ENCODE measurements at places on chromosomes 5 and 9.

DNA sequence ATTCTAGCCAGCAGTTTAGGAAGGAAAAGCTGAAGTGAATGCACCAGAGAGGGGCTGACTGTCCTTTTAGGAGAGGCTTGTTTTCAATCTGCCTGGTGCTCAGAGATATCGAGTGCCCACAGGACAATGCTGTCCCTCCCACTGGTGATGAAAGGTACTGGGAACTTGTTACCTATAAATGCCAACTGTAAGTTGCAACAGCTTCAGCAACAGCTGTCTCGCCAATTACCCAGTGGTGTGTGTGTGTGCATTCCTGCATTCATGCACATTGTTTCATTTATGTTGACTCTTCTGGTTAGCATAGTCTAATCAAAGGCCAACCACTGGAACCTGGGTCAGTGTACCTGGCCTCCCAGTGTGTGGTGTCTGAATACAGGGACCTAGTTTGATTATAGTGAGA is 161.1 kb downstream of the CSNK1G3 start:
- DNase-seq: no peak

GRCh38 chr5:65776441-65777141 is 54.6 kb downstream of the NLN start:
- no peak for DNase-seq

DNA sequence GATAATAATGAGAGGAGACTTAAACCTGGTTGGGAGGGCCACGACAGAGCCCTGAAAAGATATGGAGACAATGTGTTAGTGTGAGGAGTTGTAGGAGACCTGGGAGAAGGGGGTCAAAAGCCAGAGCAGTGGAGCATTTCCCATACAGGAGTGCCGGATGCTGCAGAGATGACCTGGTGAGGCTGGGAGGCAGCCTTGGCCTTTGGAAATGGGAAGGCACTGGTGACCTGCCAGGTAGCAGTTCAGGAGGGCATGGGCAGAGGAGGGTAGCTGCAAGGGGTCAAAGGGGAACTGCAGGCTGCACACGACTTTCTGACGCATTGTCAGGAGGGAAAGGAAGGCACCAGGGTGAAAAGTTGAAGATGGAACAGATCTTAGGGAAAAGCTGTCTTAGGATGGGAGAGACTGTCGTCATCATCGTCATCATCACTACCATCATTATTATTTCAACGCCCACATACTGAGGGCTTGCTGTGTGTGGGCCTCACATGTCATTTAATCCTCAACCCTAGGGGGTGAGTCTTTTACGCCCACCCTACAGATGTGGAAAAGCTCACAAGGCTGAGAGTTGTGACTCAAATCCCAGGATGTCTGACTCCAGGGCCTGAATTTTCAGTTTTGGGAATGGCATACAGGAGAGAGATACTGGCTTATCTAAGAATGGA is 13.3 kb downstream of the ARAP3 start:
- no peak for DNase-seq

DNA sequence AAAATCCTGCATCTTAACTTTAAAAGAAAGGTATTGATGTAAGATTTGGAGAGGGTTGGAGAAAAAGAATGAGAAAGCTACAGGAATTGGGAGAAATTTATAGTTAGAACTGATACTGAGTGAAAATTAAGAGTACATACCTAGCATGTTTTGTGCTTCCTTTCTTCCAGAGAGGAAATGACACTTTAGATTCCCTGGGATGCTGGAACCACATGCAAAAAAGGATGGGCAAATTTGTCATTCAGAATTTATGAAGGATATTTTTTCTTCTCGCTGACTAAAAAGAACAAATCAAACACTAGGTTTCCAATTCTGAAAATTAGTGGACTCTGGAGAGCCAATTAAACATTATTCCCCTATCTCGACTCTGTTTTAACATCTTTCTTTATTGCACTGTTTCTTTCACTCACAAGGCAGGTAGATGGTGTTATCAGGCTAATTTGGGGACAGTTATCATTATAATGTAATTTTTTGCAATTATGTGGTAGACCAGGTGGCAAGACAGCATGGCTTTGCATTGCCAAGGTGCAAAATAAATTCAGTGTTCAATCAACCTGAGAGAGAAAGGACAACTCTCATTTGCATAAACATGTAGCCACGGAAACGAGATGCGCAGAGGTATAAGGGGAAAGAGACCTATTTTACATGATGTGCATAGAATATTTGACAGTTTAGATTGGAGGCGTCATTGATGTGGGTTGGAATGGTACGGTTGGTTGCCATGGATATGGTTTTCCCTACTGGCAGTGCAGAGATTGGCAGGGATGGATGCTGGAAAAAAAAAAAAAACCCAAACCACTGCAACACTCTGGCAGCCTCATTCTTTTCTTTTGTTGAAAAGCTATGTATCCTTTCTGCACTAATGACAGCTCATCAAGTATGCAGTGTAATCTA is 320.4 kb upstream of the CCNH start:
- no peak for DNase-seq

DNA sequence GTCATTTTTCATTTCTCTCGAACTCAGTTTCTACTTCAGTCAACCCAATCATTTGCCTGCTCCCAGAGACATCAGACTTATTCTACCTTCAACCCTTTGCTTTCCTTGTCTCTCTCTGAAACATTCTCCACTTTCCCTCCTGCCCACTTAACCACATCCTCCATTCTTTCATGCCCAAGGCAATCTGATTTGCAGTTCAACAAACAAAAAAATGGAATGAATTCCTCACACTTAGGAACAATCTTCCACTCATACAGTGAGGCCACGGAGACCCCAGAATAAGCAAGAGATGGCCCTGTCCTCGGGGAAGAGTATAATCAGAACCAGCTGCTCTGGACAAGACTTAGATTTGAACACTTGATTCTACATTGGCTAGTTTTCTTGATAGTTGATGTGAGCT is 180.5 kb downstream of the RFK start:
- DNase-seq: no peak

GRCh38 chr5:168788107-168788506 is 208.9 kb upstream of the PANK3 start:
- DNase-seq: no peak

DNA sequence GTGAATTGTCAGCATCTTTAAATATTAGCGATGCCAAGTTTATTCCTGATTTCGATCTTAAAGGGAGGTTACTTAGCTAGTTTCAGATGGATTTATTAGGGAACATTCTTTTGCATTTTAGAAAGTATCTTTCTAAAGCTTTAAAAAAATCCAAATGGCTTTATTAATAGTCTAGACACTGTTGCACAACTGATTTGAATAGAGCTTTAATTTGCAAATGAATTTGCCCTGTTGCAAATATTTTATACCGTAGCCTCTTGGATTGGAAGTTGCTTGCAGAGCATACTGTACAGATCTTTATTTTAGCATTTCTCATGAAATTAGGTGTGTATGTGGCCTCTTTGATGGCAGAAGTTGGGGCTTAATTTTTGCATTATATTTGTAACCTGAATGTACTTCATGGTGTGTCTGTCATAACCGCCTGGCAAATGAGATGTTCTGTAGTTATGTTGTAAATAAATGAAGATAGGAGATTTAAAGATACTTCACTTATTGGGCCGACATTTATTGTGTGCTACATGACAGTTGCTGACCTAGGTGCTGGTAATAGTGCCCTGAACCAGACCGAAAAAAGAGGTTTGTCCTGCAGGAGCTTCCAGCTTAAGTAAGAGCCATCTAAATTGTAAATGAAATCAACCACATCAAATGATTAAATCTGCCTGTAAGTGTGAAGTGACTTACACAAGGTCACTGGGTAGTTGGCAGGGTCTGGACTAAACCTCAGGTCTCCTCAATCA is 1.8 kb downstream of the TCERG1 start:
- DNase-seq: no peak

- DNase-seq: no peak
Observed at GRCh38 chr5:40991168-40991980, 79.8 kb downstream of the MROH2B start.

DNA sequence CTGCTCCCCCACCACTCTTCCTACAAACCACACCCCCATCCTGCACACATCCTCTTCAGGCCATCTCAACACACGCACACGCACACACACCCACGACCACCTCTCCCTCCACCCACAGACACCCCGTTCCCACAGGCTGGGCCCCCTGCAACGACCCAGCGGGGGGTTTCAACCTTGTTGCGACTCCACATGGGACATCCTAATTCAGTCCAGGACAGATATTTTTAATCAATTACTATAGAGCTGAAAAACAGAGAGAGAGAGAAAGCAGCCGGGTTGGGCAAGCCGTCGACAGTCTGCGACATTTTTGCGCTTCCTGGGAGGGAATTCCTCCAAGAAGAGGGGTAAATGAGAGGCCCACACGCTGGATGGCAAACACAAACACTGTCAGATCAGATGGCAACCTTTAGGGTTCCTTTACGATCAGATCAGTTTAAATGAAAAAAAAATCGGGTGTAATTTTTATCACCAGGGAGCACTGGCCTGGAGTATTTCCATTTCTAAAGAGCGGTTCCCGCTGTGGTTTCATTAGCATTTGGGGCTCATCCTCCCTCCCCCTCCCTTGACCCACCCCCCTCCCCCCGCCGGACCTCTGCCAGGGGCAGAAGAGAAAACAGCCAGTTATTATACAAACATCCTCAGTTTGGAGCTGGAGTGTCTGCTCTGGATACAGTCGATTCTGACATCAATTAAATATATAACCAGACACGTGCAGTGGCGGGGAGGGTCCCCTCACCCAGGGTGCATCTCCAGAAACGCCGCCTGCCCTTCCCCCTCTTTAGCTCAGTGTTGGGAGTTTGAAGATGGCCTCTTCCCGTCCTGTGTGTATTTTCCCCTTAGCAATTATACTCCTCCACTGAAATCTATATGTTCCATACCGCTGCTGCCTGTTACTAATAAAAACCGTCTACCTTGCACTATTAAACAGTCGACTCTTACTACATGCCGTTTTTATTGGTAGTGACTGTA is 2.3 kb upstream of the IRX2 start:
- no peak for DNase-seq

GRCh38 chr9:128011071-128011817 is 30.5 kb upstream of the EEIG1 start:
- no peak for DNase-seq

DNA sequence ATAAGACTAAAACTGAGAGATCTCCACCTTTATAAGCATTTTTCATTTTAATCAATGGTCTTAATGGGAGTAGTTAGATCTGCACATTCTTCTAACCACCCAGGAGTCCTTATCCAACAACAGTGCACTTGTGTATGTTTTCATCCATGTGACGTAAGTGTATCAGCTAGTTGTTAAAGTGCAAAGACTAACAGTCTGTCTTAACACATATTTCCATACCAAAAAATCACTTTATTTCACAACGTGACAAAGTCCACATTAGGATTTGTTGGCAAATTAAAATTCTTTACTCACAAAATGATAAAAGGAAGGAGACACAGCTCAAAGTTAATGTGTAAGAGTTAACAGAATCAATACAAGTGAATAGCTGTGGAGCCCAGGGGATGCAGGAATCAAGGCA is 1.9 kb upstream of the SMC2 start:
- no peak for DNase-seq
